T-helper 22 cell (primary cell): ENCODE measurements at places on chromosomes 12 and 14.

DNA sequence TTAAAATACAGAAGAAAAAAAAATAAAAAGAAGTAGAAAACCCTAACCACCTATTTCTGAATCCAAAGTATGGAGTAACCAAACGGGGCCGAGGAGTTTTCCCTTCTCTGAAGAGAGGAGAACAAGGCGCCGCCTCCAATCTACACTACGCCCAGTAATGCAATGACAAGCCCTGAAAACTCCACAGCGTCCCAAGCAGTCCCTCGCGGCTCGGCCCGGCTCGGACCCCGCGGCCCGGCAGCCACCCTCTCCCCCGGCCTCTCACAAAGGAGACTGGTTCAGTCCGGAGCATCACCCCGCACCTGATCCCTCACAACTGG, 371 bp downstream of the CHD8 start:
- no peak for DNase-seq

DNA sequence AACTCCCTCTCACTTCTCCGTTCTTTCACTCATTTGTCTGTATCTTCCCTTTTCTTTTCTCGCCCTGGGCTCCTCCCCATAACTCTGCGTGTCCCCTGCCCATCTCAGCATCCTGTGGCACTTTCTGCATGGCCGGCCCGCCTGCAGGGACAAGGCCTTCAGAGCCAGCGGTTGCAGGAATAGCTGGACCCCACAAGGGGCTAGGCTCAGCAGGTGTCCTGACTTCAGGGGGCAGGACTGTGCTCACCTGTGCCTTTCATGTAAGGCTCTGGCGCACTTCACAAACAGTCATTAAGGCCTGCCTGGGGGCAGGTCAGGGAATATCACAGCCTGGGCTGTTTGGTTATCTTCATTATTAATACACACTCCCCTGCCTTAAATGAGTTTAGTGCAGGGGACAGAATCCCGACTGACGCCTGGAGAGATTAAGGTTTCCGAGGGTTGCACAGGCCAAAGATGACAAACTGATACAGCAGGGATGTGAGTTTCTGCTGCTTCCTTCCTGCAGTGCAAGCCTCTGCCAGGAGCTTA, 768.8 kb upstream of the TBX3 start:
- DNase-seq: no peak

DNA sequence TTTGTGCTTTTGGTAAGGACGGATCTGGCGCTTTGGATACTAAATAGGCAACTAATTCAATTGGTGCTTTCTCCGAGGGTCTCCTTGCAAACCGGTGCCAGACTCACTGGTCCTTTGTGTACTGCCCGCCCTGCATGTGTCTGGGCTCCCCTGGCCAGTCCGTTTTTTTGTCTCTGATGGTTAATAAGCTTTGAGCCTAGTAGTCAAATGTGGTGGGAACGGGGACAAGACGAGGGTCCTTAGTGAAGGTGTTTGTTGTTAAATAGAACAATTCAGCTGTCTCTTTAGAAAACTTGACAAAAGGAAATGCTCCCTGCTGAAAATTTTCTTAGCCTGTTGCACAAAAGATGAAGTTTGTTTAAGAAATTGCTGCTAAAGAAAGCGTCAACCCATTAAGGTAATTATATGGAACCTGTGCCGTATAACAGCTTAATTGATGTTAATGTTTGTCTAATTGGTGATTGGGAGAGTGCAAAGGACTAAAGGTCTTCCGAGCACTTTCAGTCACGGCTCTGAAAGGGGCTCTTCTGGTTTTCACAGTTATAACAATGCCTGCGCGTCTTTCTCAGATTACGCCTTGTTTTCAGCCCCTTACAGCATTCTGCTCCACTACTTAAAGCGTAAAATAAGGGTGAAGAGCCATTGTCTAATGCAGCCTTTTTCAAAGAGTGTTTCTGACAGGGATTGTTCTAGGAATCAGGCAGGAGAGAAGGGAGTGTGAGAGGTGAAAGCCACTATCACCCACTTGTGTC, 537.4 kb downstream of the PRKD1 start:
- DNase-seq: no peak

GRCh38 chr12:111732786-111733185, 33.9 kb upstream of the ALDH2 start:
- no peak for DNase-seq

GRCh38 chr12:112606611-112607365, 184.8 kb upstream of the RPH3A start:
- DNase-seq: no peak

DNA sequence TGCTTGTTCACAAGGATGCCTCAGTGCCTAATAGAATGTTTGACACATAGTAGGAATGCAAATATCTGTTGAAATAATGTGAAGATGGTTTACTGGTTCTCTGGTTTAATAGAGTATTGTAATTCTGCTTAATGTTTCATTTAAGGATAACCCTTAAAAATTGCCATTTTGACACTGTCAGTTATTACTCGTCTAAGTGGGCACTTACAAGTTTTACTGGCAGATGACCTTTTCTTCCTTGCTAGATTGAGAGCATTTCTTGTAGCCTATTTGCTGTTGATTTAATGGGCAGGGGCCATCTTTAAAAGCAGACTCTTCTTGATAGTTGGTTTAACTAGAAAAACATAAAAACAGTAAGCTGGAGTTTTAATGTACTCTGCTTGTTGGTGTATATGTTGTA, 1.9 kb downstream of the TMEM263 start:
- DNase-seq: no peak

- no peak for DNase-seq
Measured at GRCh38 chr12:112860181-112860580, 46.6 kb upstream of the OAS1 start.

GRCh38 chr12:27003421-27004381, 10.5 kb downstream of the TM7SF3 start:
- DNase-seq: no peak

- no peak for DNase-seq
Measured at GRCh38 chr14:68657300-68658028, 135.4 kb downstream of the ZFP36L1 start.
